ENCODE measurements at places on chromosomes 2 and 18.

- peak; percentile 9 for DNase-seq
These were observed 33.9 kb upstream of the ATIC start for GRCh38 chr2:215277944-215278343.

DNA sequence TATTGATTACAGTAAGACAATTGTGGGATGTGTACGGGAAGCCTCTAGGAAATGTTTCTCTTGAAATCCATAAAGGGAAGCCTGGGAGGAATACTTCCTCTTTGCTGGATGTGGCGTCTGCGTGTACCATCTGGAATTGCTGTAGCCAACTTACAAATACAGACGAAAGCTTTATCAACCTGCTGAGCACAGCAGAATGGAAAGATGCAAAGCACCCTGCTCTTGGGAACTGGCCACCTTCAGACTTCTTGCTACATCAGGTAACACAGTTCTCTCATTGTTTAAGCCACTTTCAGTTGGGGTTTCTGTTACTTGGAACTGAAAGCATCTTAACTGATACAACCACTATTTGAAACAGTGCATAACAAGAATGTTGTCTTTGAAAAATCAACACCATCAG lies 213.8 kb downstream of the HRH4 start:
- no peak for DNase-seq

- no peak for DNase-seq
These were observed 6.3 kb downstream of the RNPEPL1 start for GRCh38 chr2:240574386-240575100.

- peak; percentile 52 for DNase-seq
These were observed 45.2 kb downstream of the ST3GAL5 start for GRCh38 chr2:85843543-85843942.

DNA sequence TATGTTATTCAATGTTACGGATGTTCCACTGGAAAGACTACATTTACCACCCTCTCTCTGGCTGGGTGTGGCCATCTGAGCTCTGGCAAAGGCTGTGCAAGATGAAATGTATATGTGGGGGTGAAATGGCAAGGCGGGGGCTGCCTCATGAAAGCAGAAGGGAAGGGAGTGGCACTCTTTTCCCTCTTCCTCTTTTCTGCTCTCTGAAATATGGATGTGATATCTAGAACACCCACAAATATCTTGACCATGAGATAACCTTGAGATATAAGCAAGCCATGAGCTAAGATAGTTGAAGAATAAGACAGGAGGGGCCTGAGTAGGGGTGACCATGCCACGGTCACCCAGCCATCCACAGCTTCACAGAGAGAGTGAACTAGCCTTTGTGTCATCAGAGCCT lies 367.8 kb upstream of the ID2 start:
- DNase-seq = no peak

- no peak for DNase-seq
These were observed 115.8 kb upstream of the PDE1A start for GRCh38 chr2:182542501-182543258.

DNA sequence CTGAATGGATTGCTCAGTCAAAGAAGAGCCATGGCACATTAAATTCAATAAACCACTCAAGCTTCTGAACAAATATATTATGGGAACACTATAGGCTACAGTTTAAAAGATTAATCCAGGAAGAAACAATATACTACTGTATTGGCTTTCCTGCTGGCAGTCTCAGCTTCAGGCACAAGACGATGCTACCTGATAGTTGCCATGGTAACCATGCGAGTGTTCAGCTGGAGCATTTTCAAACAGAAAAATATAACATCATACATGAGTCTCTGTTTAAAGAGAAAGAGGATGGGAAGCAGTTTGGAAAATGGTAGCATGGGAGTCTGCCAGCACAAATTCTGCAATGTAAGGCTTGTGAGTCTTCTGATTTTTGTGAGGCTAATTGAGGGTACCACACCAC lies 65.9 kb upstream of the CPO start:
- no peak for DNase-seq

All from activated CD4-positive, alpha-beta T cell treated with anti-CD3 and anti-CD28 coated beads, Interleukin-2, Interleukin-6, amounts not matched to agents 100 ng/mL and 50 ng/mL, durations not matched to agents 16 hours and 8 hours (primary cell).